ENCODE measurements at places on chromosomes 5 and 9. TPM values are rescaled to one million over a fixed set of nuclear protein-coding genes. Genes with fewer than 3 reads are reported as not detected.

The TEX53 gene
- 13.4 TPM for total RNA-seq

The SYK gene
- total RNA-seq: 30.8 TPM

- no peaks in the 10 kb centered on the region for H3K4me1 ChIP-seq
- H3K27me3 ChIP-seq: no peaks in the 10 kb centered on the region
Measured at GRCh38 chr5:174371600-174372094, 326.1 kb downstream of the NSG2 start.

The SHISAL2B gene
- 0.74 TPM for total RNA-seq

- no peak overlapping the region for H3K27ac ChIP-seq
- no peaks in the 10 kb centered on the region for H3K27me3 ChIP-seq
- DNase-seq: no peak
- H3K36me3 ChIP-seq: no peaks in the 10 kb centered on the region
Measured at GRCh38 chr9:137741330-137741729, 122.5 kb downstream of the EHMT1 start.

- no peak overlapping the region for H3K27ac ChIP-seq
- no peak overlapping the region for H3K4me3 ChIP-seq
- no peaks in the 10 kb centered on the region for H3K4me1 ChIP-seq
- no peak for DNase-seq
Measured at GRCh38 chr9:106798016-106798799, 64.8 kb upstream of the ZNF462 start.

GRCh38 chr5:111950660-111951059 lies 193.7 kb upstream of the NREP start:
- DNase-seq: no peak
- no peak overlapping the region for H3K27ac ChIP-seq
- no peaks in the 10 kb centered on the region for H3K4me1 ChIP-seq
- H3K27me3 ChIP-seq: no peaks in the 10 kb centered on the region

DNA sequence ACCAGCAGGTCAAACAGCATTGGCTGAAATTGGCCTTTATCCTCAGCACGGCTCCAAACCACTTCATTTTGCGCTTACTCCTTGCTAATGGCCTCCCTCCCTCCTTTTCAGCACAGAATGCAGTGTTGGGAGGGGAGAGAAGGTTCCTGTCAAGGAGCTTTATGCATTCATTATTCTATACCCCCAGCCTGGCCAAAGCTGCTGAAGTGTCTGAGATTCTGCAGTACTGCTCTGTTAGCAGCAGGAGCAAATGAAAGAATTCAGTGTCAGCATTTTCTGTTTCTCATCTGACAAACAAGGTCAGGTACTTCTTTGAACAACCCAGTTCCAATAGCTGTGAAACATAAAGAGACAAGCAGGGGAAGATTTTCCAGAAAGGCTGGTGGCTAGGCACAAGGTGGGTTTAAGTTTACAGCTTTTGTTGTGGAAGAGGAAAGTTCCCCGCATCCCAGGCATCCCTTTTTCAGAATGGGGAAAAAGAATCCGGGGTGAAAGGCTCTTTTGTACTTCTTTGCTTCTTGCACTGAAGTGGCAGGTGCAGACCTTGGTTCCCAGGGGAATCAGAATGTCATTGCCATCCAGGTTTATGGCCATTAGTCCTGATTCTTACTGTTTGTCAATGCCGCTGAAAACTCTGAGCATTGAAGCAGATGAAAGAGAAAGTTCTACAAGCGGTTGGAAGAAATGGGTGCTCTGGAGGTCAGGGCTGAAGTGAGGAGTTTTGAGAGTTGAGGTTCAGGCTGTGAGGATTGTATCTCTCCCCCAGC lies 109.3 kb upstream of the APC start:
- H3K4me3 ChIP-seq: no peak overlapping the region
- H3K27me3 ChIP-seq: no peaks in the 10 kb centered on the region
- H3K4me1 ChIP-seq: no peaks in the 10 kb centered on the region
- no peak overlapping the region for H3K27ac ChIP-seq

The PGM5 gene
- 9.3 TPM for total RNA-seq

DNA sequence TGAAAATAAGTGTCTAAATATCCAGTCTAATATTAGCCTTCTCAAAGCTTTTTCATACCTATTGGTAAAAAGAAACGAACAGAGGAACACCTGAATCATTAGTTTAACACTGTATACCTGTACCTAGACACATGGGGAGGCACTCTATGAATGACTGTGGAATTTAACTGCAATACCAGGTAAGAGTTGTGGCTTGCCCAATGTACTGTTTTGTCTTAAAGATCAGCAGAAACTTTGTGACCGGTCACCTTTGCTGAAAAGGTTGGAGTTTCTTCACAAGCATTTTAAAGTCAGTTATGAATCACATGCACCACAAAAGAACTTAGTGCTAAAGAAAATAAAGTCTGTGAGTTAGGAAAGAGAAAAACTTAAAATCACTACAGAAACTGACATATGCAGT lies 2.4 kb downstream of the PGGT1B start:
- H3K36me3 ChIP-seq: no peaks in the 10 kb centered on the region
- DNase-seq: no peak

DNA sequence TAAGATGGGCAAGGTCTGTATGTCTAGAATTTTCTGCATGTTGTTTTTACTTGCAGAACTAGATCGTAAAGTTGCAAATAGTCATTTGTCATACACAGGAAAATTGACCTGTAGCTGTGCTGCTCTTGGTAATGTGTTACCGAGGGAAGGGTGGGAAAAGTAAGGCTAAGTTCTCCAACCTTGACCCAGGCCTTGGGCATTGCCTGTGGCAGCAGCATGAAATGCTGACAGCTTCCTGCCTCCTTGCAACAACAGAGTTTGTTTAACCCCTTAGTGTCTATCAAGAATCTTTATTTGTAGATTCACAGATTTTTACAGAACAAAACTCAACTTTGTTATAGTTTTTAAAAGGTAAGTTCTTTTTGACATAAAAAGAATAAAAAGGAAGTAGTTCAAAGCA lies 48.3 kb downstream of the ERCC6L2 start:
- no peaks in the 10 kb centered on the region for H3K36me3 ChIP-seq
- H3K27ac ChIP-seq: no peak overlapping the region
- DNase-seq: no peak
- no peaks in the 10 kb centered on the region for H3K4me1 ChIP-seq

DNA sequence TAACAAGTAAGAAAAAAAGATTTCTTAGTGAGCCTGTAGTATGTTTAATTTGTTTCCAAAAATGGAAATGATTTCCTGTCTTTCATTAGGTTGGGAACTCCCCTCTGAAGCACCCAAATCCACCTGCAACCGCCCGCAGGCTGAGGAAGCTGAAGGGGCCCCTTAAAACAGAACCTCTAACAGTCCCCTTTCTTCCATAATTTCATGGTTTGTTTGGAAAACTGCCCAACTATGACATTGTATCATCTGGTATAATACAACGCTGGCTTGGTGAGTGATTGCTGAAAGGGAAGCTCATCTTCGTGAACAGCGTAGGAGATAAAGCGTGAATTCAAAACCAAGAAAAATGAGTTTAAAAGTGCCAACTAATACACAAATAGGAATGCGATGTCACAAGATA lies 215.5 kb downstream of the FSTL4 start:
- H3K27me3 ChIP-seq: no peaks in the 10 kb centered on the region
- H3K27ac ChIP-seq: peak overlapping the region; percentile 53
- no peaks in the 10 kb centered on the region for H3K36me3 ChIP-seq

- H3K27ac ChIP-seq: peak overlapping the region; percentile 50
- no peaks in the 10 kb centered on the region for H3K27me3 ChIP-seq
- H3K4me3 ChIP-seq: no peak overlapping the region
- peaks cover 84% of the 10 kb centered on the region for H3K4me1 ChIP-seq
- DNase-seq: no peak
Measured at GRCh38 chr5:150512368-150512747, 4.4 kb downstream of the NDST1 start.

DNA sequence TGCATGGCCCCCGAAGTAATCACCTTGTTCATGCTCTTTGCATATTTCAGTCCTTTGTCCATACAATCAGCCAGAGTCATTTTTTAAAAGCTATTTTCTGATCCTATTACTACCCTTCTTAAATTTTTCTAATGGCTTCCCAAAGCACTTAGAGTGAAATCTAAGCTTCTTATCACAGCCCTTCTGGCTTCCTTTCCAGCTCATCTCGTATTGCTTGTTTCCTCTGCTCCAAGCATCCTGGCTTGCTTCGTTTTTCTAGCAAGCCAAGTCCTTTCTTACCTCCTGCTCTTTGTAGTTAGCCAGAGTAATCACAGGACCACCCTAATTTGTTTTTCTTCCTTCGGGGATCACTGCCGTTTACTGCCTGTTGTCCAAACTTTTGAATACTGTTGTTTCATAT lies 453.3 kb downstream of the KIF4B start:
- H3K27ac ChIP-seq: no peak overlapping the region
- no peaks in the 10 kb centered on the region for H3K4me1 ChIP-seq
- no peaks in the 10 kb centered on the region for H3K36me3 ChIP-seq
- H3K4me3 ChIP-seq: no peak overlapping the region

DNA sequence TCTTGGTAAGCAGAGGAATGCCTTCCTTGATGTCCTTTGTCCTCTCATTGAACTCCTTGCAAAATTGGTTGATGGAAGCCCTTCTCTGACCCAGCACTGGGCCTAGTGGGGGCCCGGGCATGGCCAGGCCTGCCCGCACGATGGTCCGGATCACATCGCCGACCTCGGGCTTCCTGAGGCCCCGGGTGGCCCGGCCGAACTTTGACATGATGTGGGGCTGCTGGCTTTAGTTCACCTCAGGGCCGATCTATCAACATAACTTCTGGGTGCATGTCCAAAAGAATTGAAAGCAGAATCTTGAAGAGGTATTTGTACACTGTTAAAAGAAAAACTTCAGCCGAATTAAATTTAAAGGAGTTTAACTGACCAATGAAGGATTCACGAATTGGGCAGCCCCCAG lies 24.1 kb upstream of the GNPDA1 start:
- no peaks in the 10 kb centered on the region for H3K27me3 ChIP-seq
- DNase-seq: no peak
- peaks cover 8% of the 10 kb centered on the region for H3K4me1 ChIP-seq
- H3K36me3 ChIP-seq: no peaks in the 10 kb centered on the region
- no peak overlapping the region for H3K4me3 ChIP-seq

- no peak overlapping the region for H3K27ac ChIP-seq
- no peaks in the 10 kb centered on the region for H3K4me1 ChIP-seq
- no peaks in the 10 kb centered on the region for H3K36me3 ChIP-seq
- no peak for DNase-seq
- no peaks in the 10 kb centered on the region for H3K27me3 ChIP-seq
- H3K4me3 ChIP-seq: no peak overlapping the region
Measured at GRCh38 chr5:116035123-116035522, 2.9 kb downstream of the ARL14EPL start.

The PCDH12 gene
- 2.0 TPM for total RNA-seq

DNA sequence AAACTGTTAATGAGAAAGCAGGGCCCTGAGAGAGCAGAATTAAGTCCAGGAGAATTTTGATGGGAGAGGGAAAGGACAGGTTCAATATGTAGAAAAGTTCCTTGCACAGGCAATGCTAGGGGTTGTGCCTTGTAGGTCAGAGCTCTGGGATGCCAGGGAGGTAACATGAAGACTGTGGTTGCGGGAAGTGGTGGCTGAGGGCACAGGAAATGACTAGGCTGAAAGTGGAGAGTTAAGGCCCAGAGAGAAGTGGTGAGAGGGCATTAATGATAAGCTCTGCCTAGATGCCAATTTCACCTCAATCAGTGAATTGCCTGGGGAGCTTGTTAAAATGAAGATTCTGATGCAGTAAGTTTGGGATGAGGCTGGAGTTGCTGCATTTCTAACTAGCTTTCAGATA lies 31.5 kb upstream of the PPP3R2 start:
- DNase-seq: no peak
- H3K4me1 ChIP-seq: no peaks in the 10 kb centered on the region
- no peak overlapping the region for H3K4me3 ChIP-seq
- no peaks in the 10 kb centered on the region for H3K27me3 ChIP-seq

The PAPPA gene
- total RNA-seq: 1.9 TPM

DNA sequence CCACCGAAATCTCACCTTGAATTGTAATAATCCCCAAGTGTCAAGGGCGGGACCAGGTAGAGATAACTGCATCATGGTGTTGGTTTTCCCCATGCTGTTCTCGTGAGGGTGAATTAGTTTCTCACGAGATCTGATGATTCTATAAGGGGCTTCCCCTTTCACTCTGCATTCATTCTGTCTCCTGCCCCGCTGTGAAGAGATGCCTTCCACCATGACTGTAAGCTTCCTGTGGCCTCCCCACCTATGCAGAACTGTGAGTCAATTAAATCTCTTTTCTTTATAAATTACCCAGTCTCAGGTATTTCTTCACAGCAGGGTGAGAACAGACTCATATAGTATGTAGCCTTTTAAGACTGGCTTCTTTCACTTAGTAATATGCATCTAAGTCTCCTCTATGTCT lies 128.1 kb upstream of the NR5A1 start:
- H3K4me3 ChIP-seq: no peak overlapping the region
- DNase-seq: no peak
- peaks cover 4% of the 10 kb centered on the region for H3K4me1 ChIP-seq
- H3K27ac ChIP-seq: no peak overlapping the region
- H3K27me3 ChIP-seq: no peaks in the 10 kb centered on the region
- H3K36me3 ChIP-seq: no peaks in the 10 kb centered on the region
